ENCODE measurements at places on chromosomes 3 and 15. TPM values are rescaled to one million over a fixed set of nuclear protein-coding genes. Genes with fewer than 3 reads are reported as not detected.
A peak's percentile ranks its signal among the peaks of the same experiment; 100 is the strongest.

Gene DGKG
- total RNA-seq: 0.42 TPM

Gene CACNA2D2
- total RNA-seq: not detected

GRCh38 chr15:37045859-37046740 is 54.2 kb downstream of the MEIS2 start:
- no peak for DNase-seq

Gene SH2D7
- not detected for total RNA-seq

DNA sequence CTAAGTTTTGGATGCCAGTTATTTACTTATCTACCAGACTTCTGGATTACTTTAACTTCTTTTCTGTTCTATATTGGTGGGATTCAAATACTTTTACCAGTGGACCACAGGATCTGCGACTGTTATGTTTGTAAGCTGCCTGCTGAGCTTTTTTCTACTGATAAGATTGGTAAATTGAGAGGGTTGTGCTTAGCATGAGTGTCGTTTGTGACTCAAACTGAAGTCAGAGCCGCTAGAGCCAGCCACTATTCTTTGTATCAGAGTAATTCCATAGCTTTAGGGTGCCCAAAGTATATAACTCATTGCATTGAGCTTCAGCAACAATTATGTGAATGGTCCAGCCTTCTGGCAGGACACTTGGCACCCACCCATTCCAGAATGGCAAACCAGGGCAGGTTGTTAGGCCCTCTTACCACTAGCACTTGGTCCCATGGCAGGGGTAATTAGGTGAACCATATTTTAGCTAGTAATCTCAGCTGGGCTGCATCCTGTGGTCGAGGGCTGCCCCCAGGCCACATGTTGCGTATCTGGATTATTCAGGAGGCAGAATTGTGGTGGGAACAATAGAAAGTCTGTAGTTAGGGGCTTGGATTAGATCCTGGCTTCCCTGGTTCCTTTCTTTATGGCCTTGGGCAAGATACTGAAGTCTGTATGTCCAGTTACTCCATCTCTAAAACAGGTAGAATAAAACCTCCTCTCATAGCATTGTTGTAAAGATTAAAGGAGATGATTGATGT is 6.0 kb downstream of the PLCL2 start:
- DNase-seq: no peak

Gene SSUH2
- total RNA-seq: not detected

Gene P3H2
- 13.1 TPM for total RNA-seq

Gene NISCH
- 106 TPM for total RNA-seq

DNA sequence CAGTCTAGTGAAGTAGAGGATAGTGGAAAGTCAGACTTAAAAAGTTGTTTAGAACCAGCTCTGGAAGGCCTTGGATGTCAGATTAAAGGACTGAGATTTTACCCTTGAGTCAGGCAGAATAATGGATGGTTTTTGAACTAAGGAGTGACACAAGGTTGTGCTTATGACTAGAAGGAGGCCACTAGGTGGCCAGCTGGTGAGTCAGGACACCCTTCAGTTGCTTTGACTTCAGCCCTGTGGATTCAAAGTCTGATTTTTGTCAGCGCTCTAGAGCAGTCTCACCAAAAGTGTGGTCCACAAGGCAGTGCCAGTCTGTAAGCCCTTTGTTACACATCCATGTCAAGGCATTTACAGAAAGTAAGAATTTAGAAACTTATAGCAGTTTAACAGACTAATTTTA is 3.8 kb upstream of the GABPB1 start:
- DNase-seq: peak; percentile 72

GRCh38 chr15:78329625-78330024 is 10.5 kb upstream of the CRABP1 start:
- DNase-seq: peak; percentile 65
